ENCODE measurements at places on chromosomes 5 and 9.

DNA sequence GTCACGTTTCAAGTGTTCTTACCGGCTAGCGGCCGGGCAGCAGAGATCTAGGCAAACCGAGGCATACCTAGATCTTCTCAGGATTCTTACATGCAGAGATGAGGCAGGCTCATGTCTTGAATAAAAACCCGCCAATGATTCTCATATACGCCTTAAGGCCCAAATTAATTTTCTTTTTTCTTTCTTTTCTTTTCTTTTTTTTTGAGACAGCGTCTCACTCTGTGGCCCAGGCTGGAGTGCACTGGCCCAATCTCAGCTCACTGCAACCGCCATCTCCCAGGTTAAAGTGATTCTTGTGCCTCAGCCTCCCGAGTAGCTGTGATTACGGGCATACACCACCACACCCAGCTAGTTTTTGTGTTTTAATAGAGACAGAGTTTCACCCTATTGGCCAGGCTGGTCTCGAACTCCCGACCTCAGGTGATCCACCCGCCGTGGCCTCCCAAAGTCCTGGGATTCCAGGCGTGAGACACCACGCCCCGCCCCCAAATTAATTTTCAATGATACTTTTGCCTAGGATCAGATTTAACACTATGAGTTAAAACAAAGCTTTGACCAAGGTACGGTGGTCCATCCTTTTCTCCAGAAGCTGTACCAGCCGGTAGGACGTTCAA is 1.5 kb downstream of the C9orf40 start:
- DNase-seq: no peak

GRCh38 chr9:127180457-127181314 is 58.3 kb upstream of the ANGPTL2 start:
- no peak for DNase-seq

DNA sequence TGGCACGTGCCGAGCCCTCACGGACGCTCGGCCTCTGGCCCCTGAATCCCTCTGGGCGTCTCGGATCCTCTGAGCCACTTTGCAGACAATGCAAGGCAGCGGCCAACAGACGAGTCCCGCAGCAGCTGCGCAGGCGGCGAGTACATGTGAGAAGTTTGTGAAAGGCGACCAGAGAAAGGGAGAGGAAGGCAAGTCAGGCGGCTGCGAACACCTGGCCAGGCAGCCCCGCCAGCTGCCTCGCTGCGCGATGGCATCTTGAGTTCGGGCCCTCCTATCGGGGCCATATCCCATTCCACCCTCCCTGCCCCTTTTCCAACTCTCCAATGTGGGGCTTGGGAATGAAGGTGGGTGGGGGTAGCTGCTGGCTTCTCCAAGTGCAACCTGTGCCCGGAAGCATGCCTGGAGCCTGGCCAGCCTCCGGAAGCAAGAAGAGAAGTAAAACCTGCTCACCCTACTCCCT is 4.5 kb upstream of the POU4F3 start:
- DNase-seq: no peak

GRCh38 chr5:99102073-99102697 is 173.4 kb upstream of the CHD1 start:
- no peak for DNase-seq

DNA sequence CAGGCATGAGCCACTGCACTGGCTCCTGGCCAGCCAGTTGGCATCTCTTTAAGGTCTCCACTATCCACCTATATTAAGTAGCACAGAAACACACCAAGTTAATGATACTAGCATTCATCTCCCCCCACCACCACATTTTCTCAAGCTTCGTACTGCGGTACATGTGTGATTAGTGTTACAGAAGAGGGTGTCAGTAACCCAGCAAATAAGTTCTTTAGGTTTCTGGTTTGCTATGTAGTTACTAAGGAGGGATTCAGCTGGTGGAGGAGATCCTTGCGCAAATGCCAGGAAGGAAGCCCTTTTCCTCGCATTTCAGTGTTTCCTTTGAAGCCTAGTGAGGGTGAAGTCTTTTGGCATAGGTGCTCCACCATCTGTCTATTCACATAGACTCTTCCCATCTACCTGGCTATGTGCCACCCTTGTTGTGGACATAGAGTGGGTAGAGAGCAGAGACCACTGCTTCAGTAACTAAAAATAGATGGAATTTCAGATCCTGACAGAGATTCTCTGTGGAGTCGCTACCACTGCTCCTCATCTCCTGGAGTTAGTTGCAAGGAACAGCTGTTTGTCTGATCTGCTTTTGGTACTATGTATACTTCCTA is 16.7 kb downstream of the UBE2D2 start:
- no peak for DNase-seq

DNA sequence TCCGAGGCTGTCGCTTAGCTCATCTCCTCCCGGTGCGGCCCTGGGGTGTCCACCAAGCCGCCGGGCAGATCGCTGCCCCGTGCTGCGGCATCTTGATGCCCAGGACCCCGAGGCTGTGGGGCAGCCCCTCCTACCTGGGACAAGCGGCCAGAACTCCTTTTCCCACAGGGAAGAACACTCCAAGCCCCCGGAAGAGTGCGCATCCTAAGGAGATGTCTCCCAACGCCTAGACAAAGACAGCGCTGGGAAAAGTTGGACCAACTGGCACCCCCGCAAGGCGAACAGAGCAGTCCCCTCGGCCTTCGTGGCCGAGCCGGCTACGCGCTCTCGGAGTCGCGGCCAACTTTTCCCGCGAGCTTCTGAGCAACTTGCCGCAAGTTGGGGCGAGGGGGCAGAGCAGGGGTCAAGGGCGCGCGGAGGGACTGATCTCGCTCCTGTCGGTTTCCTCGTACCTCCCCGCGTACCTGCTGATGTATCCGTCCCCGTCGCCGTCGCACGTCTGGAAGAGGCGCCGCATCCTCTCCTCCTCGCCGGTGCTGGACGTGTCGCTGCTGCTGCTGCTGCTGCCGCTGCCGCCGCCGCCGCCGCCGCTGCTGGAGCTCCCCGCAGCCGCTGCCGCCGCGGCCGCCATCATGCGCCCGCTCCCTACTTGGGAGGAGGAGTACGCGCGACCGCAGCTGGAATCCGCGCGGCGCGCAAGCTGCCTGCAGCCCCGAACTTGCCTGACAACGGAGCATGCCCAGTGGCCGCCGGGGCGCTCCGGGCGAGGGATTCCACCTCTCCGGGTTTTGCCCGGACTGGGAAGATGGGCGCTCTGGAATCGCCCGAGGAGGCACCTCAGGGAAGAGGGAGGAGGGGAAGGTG is at the start of gene MCC:
TSS of gene MCC (minus strand) at position 673 of the 864 bp plus-strand sequence.
- DNase-seq: peak; percentile 94

- peak; percentile 66 for DNase-seq
Measured at GRCh38 chr5:177133096-177133852, at the start of gene NSD1. Gene NSD1, plus strand, starts transcription at chr5:177133773. Its CDS starts 1,331 bp downstream, at chr5:177135104.

GRCh38 chr9:137448602-137448962 is 7.4 kb upstream of the ENTPD8 start:
- DNase-seq: no peak

DNA sequence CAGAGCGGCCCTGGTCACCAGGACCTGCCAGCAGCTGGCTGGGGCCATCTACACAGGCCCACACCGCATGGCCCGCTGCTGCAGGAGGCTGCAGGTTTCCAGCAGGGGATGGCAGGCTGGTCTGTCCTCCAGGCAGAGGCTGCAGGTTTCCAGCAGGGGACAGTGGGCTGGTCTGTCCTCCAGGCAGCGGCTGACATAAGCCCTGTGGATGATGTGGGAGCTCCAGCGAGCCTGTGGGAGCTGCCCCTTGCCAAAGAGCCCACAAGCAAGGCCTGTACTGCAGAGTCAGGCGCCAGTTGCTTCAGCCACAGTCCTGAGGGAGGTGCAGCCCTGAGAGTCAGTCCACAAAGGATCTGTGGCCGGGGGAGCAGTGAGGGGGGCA is 18.5 kb downstream of the TPPP start:
- no peak for DNase-seq

GRCh38 chr5:53180538-53180937 is 71.0 kb upstream of the MOCS2 start:
- no peak for DNase-seq

- peak; percentile 64 for DNase-seq
Measured at GRCh38 chr5:96876292-96876850, at the start of gene ERAP2. Gene ERAP2, plus strand, starts transcription at chr5:96876500. Its CDS starts 3,186 bp downstream, at chr5:96879686.

DNA sequence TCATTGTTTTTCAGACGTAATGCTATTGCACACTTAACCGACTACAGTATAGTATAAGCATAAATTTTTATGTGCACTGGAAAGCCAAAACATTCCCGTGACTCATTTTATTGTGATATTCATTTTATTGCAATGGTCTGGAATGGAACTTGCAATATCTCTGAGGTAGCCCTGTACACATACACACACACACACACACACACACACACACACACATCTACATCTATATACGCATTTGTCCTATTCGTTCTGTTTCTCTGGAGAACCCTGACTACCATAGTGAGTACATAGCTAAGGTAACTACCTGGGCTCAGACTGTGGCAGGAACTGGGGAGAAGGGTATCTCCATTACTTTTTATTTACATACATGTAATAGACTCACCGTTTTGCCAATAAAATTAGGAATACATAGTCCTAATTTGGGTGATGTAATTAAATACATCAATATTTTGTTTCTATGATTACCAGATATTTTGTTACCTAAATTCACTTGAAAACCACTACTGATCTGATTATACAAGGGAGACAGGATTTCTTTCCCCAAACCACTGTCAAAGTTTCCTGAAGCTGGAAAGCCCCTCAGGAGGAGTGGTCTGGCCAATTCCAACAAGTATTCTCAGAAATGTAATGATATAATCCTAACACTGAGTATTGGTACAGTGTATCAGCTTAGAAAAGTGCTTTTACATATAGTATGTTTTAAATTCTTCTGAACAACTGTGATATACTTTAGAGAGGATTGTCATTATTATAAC is 74.0 kb upstream of the PLPP1 start:
- no peak for DNase-seq

DNA sequence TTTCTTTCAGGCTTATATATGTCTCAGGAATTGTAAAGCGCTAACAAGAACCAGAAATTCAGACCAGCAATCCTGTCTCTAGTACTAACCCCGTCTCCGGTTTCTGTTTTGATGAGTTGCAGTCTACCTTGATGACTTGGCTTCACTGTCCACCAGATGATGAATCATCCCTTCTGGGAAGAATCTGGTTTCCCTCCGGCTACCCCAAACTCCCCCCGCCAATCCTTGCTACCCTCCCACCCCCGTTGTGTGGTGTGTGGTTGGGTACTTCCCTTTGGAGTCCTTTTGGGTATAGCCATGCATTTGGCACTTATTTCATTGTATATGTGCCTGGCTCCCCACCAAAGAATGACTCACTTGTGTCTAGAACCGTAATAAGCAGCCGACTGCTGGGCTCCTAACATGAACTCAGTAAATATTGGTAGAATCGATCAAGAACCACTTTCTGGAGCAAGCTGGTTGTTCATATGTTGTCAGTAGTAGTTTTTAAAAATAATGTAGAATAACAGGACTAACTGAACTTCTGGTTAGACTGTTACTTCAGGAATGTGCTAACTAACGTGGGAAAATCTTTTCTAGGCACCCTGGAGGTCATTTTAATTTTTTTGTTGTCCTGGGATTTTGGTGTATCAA is 8.3 kb upstream of the TGFBI start:
- DNase-seq: peak; percentile 30

DNA sequence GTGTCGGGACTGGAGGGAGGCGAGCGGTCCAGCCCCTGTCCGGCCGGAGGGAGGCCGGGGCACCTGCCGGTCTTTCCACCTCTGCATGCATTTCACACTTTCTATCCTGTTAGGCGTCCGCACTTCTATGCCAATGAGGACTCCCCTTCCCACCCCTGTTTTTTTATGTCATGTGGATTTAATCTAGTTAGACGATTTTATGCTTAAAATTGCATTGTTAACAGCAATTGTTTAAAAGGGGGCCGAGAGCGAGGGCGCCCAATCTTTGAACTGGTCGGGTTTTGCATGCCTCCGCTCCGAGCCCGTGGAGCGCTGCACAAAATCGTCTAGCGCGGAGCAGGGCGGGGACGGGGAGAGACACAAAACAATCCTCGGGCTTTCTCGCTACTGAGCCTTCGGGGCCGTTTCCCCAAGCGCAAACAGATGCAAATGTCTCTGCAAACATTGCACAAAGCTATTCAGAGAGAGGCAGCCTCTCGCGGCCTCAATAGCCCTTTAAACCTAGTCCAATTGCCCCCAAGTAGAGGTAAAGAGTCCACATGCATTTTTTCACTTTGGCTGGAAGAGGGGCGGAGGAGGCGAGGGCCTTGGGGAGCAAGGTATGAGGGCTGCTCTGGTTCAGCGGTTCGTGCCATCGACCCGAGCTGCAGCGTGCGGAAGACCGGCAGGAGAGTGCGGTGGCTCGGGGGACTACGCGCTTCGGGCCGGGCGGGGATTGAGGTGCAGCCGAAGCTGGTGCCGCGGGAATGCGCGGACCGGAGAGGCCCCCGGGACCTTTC is 37.5 kb upstream of the TIFAB start:
- no peak for DNase-seq

DNA sequence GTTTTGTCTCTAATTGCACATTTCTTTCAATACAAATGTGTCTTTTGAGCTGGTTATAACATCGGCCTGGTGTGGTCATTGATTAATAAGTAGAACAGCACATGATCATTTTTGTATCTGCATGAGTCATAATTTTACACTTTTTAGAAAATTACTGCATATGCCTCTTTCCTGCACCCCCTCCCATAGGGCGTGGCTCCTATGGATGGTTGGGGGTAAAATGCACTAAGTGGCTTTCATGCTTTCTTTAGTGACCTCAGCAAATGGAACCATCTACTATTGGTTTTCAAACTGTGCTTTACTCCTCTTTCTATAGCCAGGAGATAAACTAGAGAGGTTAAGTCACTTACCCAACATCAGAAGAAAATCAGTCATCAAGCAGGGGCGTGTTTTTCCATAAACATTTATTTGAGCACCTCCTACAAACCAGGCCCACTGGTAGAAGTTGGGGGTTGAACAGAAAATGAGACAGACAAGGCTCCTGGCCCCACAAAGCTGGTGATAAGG is 3.8 kb downstream of the ANXA6 start:
- no peak for DNase-seq

DNA sequence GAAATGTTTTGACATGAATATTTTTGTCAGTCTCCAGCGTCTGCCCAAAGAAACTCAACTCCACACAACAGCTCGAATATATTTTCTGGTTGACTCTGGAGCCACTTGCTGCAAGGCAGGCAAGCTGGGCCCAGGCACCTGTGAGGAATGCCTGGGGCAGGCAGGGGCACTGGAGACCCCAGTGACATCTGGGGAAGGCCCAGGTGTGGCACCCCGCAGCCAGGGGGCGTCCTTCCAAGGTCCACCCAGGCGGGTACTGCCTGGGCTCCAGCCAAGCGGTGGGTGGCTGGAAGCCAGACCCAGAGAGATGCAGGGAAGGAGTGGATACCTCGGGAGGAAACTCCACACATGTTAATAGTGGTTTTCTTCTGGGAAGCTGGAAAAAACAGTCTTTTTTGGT is 125.9 kb downstream of the PHF2 start:
- no peak for DNase-seq

GRCh38 chr9:131891598-131891997 is 151.7 kb upstream of the RAPGEF1 start:
- DNase-seq: no peak

DNA sequence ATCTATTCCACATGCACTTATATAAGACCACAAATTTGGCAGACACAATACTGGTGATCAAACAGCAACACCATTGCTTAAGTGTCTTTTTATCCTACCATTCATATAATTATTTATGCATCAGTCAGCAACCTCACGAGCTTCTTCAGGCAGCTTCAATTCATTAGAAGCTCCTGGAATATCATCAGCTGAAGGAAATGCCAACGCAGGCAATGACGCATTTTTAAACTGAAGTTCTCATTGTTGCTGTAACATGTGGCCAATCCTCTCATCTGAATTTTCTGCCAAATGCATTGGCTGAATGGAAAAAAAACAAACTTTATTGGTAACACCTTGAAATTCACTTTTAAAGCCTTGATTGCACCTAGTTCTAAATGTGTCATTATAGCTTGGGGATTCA is 376.4 kb upstream of the RGMB start:
- no peak for DNase-seq

- no peak for DNase-seq
Measured at GRCh38 chr5:10633271-10634049, 69.6 kb downstream of the ANKRD33B start.

Measured in LoVo (cell line).